ENCODE measurements at places on chromosomes 4 and X. TPM values are rescaled to one million over a fixed set of nuclear protein-coding genes. Genes with fewer than 3 reads are reported as not detected.

The FABP2 gene
- total RNA-seq = not detected

The HSFX2 gene
- total RNA-seq = 2.9 TPM

The FRMD7 gene
- not detected for total RNA-seq

DNA sequence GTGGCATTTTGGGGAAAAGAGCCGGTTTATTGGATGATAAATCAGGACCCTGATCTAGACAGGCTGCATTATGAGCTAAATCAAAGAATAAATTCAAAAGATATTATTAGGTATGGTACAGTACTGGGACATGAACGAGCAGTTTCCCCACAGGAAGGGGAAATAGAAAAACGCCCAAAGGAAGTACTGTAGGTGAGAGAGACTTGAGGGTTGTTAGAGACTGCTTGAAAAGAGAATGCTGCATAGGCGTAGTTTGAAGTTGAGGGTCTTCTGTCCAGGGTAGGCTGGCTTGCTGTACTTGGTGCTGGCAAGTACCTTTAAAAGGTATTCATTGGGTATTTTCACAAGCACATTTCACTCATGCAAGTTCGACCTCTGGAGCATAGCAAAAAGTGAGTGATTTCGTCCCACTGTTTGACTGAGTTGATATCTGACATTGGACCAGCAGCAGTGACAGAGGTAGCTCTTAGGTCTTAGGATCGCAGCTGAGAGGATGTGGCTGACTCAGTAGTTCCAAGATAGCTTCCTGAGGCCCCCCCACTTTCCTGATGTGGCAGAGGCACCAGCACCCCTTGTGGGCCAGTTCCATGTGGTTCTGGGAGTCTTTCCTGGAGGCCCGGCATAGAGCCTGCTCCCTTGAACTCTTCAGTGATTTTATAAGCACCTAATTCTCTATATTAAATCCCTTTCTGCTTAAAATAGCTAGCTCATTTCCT is 64.3 kb downstream of the TMEM131L start:
- no peak for DNase-seq

The SPANXC gene
- not detected for total RNA-seq

The SHROOM4 gene
- total RNA-seq = 2.6 TPM

The H2AZ1 gene
- total RNA-seq = 51.6 TPM

DNA sequence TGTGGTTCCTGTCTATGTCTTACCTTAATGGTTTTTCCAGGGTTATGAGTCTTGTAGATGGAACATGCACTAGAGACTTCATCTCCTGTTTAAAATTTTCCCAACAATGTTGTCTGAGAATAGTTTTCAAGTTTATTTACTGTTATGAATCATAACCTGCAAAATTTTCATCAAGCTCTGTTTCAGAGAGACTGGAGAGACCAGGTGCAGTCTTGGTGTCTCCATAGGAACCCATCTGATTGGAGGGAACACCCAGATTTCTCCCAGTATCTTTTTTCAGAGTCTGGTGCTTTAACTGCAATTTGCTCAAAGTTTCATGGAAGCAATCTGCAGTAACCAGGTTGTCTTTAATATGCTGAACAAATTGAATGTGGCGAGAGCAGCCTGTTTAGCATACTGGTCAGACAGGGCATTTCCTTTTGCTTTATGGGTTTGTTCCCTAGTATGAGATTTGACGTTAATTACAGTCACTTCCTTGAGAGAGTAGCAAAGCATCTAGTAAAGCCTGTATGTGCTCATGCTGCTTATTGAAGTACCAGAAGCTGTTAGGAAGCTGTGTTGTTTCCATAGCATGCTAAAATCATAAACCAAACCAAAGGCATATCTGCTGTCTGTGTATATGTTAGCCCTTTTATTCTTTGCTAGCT is 18.8 kb upstream of the VSIG1 start:
- no peak for DNase-seq

The TEX13D gene
- not detected for total RNA-seq

The MGAT4D gene
- total RNA-seq = not detected

Measured in stomach (tissue), 19 donors.